ENCODE measurements at places on chromosomes 6 and 20.

- DNase-seq, result no peak
Observed at GRCh38 chr6:87807475-87807874, 105.4 kb upstream of the AKIRIN2 start.

DNA sequence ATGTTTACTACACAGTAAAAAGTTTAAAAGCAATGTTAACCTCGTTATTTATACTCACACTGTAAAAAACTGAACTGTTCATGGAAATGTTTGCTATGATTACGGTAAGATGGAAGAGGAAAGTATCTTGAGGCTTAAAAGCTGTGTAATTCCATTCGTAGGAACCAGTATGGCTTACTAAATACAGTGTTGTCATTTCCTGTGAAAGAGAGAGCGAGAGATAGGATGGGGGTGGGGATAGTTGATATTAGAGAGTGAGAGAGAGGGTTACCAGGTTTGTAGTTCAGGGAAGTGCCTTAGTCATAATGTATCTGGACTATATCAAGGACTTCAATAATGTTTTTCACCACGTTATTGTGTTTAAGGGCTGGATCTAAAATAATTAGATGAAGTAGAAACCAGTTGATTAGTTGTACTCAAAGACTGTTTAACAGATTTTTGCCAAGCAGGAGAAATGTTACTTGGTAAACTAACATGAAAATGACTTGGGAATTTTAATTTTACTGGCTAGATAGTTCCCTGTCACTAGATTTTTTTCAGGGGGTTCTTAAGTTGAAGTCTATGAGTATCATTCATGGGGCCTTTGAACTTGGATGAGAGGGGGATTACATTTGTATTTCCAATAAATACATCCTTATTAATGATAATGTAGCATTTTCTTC is 30.4 kb downstream of the AFDN start:
- no peak for DNase-seq

DNA sequence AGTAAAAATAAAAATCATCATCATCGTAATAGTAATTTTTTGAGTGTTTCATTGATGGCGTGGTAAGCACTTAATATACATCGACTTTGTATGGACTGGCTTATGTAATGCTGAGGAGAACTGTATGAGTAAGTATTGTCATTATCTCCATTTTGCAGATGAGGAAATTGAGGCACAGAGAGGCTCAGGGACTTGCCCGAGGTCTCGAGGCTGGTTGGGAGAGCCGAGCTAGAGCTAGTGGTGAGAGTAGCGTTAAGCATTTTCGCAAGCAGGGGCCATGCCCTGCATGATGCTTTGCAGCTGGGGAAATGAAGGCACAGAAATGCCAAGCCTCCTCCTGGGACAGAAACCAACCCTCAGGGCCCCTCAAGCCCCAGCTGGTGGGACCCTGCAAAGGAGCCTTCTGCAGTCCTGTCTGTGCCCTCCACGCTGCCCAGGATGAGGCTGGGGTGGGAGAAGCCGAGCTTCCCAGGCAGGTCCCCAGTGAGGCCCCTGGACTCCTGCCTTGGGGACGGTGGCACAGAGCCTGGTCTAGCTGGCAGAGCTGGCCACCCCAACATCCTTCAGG is 31.1 kb upstream of the STX16 start:
- no peak for DNase-seq

DNA sequence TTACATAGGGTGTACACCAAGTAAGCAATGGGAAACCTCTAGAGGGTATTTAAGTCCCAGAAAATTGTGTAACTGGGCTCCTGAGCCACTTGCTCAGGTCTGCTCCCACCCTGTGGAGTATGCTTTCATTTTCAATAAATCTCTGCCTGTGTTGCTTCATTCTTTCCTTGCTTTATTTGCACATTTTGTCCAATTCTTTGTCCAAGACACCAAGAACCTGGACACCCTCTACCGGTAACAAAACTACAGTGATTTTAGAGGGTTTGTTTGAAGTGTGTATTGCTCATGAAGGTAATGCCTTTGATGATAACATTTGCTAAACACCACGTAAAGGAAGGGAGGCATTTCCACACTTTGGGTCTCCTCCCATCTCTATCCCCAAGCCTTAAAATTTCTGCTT is 46.2 kb downstream of the MYB start:
- DNase-seq, result no peak
